ENCODE measurements at places on chromosomes 12 and 14.
A peak's percentile ranks its signal among the peaks of the same experiment; 100 is the strongest.

GRCh38 chr12:52380271-52380694 lies 5.2 kb downstream of the KRT84 start:
- no peak for DNase-seq

- DNase-seq, result no peak
These were observed 418.6 kb downstream of the PDZRN4 start for GRCh38 chr12:41606468-41607445.

DNA sequence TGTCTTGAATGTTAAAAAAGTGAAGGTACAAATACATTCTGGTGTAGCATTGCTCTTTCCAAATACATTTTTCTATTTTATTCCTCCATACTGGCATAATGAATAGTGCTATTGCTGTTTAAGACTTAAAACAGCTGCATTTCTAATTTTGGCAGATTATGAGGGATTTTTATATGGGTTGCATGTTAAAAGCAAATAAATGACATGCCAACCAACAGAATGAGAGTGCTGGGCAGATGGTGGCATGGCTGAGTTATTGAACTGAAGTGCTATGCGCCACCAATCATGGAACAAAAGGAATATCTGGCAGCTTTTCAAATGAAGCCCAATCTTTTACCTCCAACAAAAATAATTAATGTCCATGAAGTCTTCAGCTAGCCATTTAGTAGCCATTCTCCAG lies 215.0 kb downstream of the PRKD1 start:
- peak; percentile 61 for DNase-seq

DNA sequence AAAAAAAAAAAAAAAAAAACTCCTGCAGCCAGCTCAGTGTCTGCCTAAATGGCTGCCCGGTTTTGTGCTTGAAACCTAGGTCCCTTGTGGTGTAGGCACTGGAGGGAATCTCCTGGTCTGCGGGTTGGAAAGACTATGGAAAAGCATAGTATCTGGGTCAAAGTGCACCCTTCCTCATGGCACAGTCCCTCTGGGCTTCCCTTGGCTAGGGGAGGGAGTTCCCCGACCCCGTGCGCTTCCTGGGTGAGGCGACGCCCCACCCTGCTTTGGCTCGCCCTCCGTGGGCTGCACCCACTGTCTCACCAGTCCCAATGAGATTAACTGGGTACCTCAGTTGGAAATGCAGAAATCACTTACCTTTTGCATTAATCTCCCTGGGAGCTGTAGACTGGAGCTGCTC lies 14.3 kb downstream of the PTCSC3 start:
- no peak for DNase-seq

DNA sequence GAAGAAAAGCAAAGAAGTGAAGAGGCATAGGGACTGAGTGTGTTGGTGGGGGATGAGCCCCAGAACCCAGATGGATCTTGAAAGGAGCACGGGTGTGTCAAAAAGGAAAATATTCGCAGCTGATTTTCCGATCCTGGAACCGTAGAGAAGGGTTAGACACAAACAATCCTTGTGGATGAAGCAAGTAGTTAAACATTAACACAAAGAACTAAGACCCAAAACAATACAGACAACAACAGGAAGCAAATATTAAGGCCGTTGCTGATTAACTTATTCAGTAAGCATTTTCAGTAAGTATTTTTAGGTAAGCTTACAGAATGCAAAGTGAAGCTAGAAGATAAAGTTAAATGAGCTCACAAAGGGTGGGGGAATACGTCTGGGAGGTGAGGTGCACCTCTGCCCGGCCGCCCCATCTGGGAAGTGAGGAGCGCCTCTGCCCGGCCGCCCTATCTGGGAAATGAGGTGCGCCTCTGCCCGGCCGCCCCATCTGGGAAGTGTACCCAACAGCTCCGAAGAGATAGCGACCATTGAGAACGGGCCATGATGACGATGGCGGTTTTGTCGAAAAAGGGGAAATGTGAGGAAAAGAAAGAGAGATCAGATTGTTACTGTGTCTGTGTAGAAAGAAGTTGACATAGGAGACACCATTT lies 62.8 kb upstream of the PRB2 start:
- no peak for DNase-seq

DNA sequence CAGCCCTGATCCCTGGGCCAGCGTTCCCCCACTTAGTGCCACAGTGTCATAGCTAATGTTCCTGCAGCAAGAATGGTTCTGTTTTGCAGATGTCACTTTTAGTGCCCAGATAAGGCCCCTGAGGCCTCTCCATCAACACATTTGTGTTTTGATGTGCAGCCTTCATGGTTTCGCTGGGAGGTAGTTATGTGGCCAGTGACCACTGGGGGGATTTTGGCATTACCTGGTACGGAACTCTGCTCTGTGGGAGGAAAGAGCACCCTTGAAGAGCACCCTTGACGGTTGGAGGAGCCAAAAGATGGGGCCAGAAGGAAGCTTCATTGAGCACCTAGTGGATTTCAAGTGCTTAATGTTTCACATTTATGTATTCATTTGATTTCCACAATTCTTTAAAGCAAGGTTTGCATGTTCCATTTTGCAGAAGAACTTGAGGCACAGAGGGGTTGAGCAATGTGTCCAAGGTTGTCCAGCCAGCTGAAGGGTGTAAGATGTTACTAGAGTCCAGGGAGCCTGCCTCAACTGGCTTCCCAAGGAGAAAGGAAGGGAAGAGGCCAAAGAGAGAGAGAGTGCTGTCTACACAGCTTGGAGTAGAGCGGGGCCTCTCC lies 13.0 kb downstream of the SERPINA11 start:
- DNase-seq, result no peak

GRCh38 chr12:46933947-46934346 lies 108.2 kb upstream of the SLC38A4 start:
- DNase-seq, result no peak

GRCh38 chr14:68470361-68470760 lies 322.5 kb downstream of the ZFP36L1 start:
- no peak for DNase-seq

DNA sequence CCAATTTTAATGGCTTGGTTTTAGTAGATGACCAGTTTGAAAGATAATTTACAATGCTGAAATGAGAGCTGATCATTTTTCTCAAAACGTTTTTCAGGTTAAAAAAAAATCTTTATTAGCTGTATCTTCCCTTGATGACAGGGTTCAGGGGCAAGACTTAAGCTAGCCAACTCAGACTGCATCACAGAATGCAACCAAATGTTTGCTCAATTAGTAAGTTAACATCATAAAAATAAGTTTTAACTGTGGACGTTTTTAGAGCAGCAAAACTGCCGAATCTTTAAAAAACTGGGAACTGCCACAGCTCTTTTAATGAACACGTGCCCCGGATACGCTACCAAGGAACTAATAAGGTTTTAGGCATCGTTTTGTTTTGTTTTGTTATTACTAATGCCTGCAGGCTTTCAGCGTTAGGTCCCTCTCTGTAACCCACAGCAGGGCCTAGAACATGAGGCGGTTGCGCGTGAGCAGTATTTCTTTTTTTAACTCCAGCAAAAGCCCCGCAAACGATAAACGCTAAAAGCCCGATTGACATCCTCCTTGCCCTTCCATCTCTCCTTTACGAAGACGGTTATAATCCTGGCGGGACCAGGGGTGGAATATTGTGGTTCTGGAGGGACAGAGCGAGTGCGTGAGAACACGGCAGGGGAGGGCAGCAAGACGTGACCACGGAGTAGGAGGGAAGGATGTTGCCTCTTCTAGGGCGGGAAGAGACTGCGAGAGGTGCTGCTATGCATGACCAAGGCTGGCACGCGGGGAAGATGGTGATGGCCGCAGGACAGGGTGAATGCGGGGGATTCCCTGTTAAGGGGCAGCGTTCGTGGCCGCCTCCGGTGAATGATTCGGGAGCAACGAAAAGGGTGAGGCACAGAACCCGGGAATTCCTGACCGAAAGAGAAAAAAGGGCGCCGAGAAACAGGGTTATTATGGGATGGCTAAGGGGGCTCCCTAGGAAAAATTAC lies 652 bp downstream of the SUPT16H start:
- DNase-seq, result peak; percentile 35

DNA sequence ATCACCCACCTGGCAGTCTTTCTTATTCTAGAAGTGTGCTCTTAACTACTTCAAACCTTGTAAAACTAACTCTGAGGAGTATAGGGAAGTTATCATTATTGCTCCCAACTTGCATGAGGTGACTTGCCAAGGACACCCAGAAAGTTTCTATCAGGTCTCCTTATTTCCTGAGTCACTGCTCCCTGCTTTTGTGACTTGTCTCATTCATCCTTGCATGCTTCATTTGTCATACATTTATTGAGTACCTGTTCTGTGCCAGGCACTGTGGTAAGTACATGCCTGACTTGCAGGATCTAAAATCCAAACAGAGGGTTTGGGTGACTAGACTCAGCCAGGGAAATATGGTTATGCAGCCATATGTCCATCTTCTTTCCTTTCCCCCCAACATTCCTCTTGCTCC lies 25.5 kb downstream of the CFAP251 start:
- DNase-seq, result no peak

GRCh38 chr12:14567351-14568162 lies at the start of gene PLBD1:
PLBD1 (minus strand) TSS chr12:14567883; CDS start chr12:14567696, 187 bp downstream.
- DNase-seq, result no peak

GRCh38 chr12:43762596-43762995 lies 3.8 kb downstream of the IRAK4 start:
- DNase-seq, result no peak

DNA sequence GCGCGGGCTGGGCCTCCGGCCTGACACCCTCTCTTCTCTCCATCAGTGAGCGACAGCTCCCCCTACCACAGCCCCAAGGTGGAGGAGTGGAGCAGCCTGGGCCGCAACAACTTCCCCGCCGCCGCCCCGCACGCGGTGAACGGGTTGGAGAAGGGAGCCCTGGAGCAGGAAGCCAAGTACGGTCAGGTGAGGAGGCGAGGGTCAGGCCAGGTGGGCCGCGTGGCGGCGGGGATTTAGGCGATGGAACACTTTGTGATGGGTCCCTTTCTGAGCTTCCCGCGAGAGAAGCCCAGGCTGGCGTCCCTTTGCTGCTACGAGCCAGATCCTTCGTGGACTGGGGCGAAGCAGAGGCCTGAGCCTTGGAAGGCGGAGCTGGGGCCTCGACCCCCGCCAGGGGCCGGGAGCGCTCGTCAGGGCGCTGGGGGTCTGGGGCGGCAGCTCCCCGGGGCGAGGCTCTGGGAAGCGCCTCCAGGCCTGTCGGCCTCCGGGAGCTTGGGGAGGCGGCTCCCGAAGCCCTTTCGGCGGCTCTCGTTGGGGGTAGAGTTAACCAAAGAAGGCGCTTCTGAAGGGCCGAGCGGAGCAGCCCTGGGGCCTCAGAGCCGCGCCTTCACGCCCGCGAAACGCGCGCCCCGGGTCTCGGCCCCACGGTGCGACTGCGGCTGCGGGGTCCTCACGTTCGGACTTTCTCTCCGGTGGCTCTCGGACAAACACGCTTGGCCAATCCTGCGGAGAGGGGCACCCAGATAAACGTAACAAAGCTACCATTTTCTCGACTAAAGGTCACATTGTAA lies 5.0 kb downstream of the PAX9 start:
- DNase-seq, result no peak

DNA sequence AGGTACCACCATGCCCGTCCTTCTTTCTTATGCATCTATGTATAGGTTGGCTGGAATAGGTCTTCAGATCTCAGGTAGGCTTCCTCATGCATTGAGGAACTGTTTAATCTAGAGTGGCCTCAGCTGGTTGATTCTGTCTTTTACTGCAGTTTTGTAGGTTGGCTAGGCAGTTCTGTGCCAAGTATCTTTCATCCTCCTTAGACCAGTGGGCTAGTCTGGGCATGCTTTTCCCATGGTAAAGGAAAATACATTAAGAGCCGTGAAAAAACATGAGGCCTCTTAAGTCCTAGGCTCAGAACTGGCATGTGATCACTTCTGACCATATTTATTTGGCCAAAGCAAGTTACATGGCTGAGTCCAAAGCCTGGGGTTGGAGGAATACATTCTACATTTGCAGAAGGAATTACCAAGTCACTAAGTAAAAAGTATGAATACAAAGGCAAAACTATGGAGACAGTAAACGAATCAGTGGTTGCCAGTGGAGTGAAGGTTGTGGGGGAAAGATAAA lies 137.3 kb downstream of the WIF1 start:
- DNase-seq, result no peak

- DNase-seq, result no peak
These were observed 7.5 kb upstream of the PTPRR start for GRCh38 chr12:70928071-70928470.

GRCh38 chr14:100079726-100080005 lies 14.4 kb downstream of the EVL start:
- no peak for DNase-seq

- no peak for DNase-seq
These were observed 111.7 kb downstream of the SLC25A21 start for GRCh38 chr14:37060496-37061260.

DNA sequence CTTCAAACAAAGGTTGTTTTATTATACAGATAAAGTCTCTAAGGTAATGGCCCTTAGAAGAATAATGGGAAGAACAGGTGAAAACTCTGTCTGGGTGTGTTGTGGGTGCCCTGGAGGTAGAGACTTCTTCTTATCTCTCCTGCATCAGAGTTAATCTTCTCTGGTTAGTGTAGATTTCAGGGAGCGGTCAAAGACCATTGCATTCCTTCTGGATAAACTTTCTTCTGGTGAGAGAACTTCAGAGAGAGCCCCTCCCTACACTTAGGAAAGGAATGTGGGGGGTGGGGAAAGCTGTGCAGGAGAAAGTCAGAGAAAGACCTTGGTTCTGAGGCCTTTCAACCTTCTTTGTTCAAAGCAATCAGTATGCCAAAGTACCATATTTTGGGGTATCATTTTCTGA lies 658.5 kb downstream of the DIO2 start:
- DNase-seq, result no peak

DNA sequence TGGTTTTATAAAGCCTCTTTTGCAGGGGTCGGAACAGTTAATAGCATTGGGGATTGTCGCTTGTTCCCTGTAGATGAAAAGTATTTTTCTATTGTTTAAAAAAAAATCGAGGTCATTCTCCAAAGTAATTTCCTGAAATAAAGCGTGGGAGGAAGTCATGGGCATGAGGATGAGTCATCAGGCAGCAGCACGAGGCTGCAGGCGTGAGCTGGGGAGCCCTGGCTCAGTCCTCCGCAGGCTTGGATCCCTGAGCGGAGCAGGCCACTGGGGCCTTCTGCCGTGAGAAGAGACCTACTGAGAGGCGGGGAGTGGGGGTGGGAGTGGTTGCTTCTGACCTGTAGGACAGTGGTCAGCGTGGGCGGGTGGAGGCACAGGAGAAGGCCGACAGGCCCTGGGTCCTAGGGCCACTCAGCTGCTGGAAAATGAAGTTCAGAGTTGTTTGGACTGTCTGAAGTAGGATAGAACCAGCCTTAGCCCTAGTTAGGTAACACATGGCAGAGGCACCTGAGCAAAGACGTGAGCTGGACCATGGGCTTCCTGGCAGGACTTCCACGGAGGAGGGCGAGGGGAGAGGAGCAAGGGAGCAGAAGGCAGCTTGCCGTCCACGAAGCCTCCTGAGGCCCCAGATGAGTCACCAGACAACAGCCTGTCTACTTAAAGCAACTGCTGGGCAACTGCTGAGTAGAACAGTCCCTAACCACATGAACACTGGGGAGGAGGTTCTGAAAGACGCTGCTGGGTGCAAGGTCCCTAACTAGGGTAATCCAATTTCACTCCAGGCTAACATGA lies 21.1 kb upstream of the LGALS3 start:
- no peak for DNase-seq
